Occipital lobe (tissue), 3 donors: ENCODE measurements at places on chromosomes 4 and X.

DNA sequence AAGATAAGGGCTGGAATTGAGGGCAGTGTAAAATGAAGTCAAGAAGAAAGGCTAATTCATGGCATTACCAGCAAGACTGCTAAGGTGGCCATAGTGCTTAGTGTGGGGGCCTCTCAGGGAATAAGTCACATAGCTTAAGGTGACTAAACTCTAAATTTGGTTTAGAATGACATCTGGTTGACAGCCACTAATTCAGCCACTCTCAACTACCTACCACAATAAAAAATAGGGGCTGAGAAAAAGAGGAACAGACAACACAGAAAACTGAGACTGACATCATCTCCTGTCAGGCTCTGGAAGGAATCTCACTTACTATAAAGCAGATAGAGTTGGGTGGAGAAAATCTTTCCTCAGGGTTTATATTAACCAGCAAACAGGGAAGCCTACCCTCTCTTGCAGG is 96.9 kb downstream of the CHRDL1 start:
- no peak for DNase-seq

DNA sequence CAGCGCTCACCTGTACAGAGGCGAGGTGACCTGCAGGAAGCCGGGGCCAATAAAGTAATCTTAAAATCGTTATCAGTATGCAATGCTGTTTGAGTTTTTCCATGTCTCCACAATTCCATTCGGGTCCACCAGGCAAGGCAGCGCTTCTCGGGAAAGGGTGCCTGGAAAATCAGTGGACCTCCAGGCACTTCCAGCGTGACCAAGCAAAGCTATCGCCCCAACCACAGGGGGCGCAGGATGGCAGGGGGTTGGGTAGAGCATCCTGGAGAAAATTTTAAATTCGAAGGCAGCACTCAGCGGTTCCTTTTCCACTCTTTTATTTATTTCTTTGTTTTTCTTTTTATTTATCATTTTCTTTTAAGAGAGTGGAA is 5.4 kb upstream of the SOX3 start:
- no peak for DNase-seq

GRCh38 chr4:88879991-88880390 is 177.0 kb downstream of the FAM13A start:
- DNase-seq: no peak

DNA sequence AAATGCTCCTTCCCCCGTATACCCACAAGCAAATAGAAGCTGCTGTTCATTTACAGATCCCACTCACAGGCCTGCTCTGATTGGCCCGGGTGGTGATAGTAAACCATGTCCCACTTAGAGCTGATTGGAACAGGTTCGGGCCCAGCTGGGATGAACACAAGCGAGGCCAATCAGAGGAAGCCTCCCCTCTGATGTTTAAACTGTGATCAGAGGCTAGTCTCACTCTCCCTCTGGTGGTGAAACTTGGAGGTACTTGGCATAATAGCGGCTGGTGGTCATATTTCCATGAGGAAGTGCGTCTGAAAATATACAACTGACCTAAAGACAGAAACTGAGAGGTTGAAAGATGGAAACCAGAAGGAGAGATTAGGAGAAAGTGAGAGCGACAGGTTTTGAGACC is 51.5 kb upstream of the TRPC3 start:
- DNase-seq: no peak

DNA sequence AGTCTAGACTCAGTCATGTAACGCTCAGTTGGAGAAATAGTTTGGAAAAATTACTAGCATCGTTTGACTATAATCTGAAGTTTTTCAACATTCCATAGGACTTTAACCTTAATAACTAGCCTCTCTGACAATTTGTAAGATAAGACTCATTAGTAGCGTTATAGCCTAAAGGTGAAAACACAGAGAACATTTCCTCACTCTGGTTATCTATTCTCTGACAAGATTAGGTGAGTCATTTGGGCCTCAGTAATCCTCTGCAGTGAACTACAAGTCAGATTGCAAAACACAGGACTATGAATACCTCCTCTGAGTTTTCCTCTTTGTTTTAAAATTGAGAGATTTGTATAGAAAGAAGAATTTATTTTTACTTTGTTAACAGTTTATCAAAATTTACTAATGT is 31.8 kb upstream of the PDLIM5 start:
- no peak for DNase-seq

- DNase-seq: no peak
Measured at GRCh38 chrX:36199928-36200327, 280.4 kb downstream of the CFAP47 start.
